ENCODE measurements at places on chromosomes 5 and 9.

DNA sequence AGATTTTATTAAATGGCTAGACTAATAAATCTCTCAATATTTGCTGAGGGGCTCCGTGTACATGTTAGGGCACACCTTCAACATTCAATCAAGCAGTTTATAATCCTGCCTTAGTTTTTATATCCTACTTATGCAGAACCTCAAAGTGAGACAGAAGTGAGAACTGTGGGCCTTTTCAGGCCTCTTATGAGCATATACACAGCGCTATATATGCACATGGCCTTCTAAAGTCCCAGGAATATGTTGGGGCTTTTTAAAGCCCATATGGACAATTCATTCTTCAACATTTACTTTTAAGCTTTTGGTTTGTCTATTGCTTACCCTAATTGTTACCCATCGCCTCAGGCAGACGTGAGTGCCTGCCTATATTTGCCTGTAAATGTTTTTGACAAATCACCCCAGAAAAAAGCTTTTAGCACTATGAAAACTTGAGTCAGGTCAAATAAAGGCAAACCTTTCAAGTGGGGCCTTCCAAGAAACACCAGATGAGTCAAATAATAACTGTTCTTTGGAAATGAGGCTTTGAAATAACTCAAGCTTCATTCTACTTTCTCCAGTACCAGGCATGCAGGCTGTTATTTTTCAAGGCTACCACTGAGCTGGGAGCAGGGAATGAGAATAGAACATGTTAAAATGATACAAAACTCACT, 58.2 kb downstream of the ESM1 start:
- no peak for DNase-seq

DNA sequence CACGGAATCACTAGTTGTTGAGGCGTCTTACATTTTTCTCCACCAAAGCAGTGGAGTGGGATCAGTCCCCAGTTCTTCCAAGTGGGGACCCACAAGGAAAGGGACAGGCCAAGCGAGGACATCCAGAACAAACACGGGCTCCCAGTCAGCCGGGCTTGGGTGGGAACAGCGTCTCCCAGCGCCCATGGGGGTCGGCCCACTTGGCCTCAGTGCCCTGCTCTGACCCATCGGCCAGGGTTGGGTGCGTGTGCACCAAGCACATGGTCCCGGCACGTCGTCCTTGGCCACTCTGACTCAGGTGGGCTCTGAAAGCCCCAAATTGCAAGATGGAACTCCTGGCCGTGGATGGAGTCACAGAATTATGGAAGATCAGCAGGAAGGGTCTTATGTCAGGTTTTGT, 37.9 kb downstream of the DBH start:
- no peak for DNase-seq

DNA sequence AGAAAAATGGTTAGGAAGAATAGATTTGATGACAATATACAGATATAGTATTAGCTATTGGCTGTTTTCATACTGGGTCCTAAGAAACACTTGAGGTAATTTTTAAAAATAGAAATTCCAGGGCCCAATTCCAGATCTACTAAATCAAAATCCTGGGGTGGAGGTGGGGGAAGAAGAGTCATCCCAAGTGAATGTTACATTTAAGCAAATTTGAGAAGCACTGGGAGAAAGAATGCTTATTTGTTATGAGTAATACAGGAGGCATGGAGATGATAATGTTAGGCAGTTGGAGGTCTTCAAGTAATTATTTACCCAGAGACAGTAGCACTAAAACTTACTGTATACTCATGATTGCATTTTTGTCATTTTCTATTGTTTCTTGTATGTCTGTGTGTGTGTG, 93.0 kb upstream of the DAB2 start:
- DNase-seq, result no peak

DNA sequence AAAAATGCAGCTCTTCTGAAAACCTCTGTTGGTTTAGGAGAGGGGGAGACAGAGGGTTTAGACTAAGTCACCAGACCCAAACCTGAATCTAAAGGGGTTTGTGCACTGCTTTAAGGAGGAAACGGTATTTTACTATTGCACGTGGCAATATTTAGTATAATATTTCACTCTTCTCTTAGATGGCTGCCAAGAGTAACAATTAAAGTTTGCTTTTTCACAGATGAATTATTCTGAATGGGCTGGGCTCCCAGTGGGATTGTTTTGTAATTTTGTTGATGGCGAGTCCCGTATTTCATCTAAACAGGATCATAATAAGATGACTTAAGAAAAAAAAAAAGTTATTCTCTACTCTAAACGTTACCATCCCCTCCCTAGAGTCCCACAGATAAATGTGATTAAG, 245.4 kb downstream of the PCSK5 start:
- no peak for DNase-seq

GRCh38 chr5:33231935-33232334, 208.8 kb upstream of the TARS1 start:
- no peak for DNase-seq

DNA sequence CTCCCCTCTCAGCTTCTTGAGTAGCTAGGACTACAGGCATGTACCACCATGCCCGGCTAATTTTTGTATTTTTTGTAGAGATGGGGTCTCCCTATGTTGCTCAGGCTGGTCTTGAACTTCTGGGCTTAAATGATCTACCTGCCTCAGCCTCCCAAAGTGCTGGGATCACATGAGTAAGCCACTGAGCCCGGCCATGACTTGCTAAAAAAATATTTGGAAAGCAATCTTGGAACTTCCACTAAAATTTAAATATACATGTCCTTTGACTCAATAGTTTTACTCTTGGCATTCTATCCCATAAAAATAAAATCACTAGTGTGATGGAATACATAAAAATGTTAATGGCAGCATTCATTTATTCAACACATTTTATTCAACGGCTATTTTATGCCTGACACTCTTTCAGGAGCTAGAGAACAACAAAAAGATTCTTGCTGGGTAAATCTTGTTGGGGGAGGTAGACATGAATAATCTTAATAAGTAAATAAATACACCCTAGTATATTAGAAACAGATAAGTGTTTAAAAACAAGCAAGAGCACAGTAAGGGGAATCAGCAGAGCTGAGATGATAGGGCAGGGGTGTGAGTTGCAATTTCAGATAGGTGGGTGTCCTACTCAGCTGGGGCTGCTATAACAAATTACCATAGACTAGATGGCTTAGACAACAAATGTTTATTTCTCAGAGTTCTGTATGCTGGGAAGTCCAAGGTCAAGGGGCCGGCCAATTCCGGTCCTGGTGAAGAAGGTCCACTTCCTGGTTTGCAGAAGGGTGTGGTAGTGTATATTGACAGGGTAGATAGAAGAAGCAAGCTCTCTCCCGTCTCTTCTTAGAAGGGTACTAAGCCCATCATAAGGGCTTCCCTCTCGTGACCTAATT, 50.7 kb downstream of the KCNV2 start:
- DNase-seq, result no peak

DNA sequence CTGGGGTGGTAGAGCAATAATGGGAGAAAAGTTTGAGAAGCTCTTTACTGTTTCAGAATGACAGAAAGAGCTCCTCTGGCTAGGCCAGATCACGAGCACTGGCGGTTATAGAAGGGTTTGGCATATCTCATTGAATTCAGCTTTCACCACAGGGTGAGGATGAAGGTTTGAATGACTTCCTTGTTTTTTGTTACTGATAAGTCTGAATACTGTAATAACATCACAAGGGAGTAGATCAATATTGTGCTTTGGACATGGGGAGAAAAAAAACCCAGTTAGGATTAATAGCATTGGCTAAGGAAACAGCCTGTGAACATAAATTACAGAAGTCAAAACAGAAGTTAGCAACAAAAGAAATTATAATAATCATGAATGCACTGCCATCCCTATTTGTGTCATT, 9.4 kb downstream of the PHAX start:
- no peak for DNase-seq

DNA sequence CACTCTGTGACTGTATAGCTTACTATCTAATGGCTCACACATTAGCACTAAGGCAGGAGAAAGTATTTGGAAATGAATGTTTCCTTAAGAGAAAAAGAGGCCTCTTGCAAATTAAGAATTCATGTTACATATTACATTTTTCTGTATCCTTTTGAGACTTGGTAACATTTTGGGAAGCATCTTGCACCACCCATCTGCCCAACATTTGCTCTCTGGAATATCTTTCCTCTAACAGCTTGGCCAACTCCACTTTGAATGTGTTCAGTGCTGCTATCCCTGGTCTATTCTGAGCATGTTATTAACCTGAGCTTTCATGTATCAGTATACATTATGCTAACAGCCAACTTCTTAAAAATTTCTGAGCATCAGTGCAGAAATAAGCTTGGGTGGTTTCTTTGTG, 27.2 kb downstream of the MFAP3 start:
- no peak for DNase-seq

DNA sequence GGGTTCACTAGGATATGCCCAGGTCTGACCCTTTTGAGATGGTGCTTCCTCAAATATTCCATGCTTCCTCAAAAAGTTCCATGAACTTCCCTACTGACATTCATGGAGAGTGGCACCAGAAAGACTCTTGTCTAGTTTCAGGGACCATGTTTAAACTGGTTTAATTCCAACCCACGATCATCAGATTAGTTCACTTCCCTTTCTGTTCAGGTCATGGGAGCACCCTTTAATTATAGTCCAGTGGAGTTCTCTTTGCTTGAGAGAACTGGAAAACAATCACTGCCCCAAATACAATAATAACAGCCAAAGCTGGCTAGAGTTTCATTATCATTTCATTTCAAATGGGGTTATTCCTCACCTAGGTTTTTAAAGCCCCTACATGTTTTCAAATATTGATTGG, 9.7 kb upstream of the ERBIN start:
- DNase-seq, result no peak

- no peak for DNase-seq
Observed at GRCh38 chr5:134148316-134148715, 28.4 kb downstream of the SKP1 start.

GRCh38 chr5:127586811-127587210, 62.1 kb upstream of the CTXN3 start:
- DNase-seq, result no peak

DNA sequence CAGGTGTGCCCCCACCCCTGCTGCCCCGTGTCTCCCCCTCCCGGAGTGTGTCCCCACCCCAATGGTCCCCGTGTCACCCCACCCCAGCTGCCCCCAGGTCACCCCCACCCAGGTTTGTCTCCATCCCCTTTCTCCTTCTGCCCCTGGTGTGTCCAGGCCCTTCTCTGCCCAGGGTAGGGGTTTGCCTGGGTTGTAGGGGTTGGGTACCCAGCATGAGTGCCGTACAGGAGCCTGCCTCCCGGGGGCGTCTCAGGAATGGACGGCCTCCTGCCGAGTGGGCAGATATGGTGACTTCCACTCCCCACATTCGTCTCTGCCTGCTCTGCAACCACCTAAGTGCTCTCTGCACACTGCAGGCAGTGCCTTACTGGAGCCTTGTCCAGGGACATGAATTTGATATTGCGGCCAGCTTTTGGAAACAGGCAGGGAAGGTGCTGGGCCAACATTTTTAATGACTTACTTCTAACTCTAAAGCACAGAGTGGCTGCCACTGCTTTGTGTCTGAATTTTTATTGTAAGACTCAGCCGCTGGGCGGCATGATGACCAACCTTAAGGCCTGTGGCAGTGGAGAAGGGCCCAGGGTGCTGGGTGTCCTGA, 6.7 kb downstream of the LRRC14B start:
- peak; percentile 15 for DNase-seq

DNA sequence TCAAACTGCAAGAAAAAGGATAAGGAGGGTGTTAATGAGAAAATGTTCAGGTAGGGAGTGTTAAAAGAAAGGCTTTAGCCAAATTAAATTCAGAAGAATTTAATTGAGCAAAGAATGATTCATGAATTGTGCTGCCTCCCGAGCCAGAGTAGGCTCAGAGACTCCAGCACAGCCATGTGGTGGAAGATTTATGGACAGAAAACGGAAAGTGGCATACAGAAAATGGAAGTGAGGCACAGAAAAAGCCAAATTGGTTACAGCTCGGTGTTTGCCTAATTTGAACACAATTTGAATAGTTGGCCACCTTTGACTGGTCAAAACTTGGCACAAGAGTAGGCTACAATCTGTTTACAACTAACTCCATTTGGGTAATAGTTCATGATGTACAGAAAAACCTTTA, 9.6 kb upstream of the SLC30A5 start:
- DNase-seq, result no peak

DNA sequence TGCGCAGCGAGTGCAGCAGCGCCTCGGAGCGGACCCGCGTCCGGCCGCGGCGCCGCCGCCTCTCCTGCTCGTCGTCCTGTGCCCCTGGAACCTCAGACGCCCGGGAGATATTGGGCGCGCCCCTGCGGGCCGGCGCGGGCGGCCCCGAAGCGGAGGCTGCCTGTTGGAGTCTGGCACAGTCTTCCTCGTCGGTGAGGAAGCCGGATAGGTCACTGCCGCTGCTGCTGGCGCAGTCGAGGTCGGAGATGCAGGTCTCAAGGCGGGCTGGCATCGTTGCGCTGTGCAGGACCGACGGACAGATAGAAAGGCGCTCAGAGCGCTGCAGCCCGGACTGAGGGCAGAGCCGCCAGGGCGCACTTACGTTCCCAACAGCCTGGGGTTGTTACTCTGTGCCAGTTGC, 344 bp downstream of the NEUROG1 start:
- DNase-seq, result no peak

GRCh38 chr9:133460405-133461175, 812 bp downstream of the CACFD1 start:
- peak; percentile 90 for DNase-seq

DNA sequence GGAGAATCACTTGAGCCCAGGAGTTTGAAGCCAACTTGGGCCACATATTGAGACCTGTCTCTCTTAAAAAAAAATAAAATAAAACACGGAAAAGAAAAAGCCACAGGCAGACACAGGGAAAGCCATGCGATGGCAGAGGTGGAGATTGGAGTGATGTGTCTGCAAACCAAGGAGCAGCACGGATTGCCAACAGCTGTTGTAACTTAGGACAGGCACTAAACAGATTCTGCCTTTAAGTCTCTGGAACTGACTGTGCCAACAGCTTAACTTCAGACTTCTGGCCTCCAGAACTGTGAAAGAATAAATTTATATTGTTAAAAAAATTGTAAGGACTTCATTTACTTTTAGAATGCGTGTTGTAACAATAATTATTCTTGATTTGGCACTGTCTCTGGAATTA, 318.5 kb upstream of the CHD1 start:
- DNase-seq, result no peak
